Body of pancreas (tissue), 4 donors: ENCODE measurements at places on chromosomes 13 and 19.

GRCh38 chr19:13834244-13835069 lies 39.2 kb downstream of the ZSWIM4 start:
- no peak overlapping the region for H3K4me3 ChIP-seq
- H3K4me1 ChIP-seq: peaks cover 45% of the 10 kb centered on the region
- no peak overlapping the region for H3K27ac ChIP-seq
- no peaks in the 10 kb centered on the region for H3K27me3 ChIP-seq
- no peaks in the 10 kb centered on the region for H3K36me3 ChIP-seq

DNA sequence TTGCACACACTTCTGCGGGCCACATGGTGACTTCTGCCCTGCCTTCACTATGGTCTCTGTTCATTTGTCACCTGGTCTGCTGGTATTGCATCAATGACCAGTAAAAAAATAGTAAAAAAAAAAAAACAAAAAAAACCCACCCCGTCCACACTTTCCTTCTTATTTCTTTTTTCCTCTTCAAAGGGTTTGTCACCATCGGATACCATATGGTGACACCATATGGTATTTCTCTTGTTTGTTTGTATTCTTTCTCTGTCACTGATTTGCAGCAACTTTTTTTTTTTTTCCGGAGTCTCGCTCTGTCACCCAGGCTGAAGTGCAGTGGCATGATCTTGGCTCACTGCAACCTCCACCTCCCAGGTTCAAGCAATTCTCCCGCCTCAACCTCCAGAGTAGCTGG lies 26.2 kb upstream of the OR7C2 start:
- no peak overlapping the region for H3K27ac ChIP-seq
- H3K4me3 ChIP-seq: no peak overlapping the region
- no peak for DNase-seq
- no peaks in the 10 kb centered on the region for H3K4me1 ChIP-seq

- H3K27me3 ChIP-seq: no peaks in the 10 kb centered on the region
- no peak overlapping the region for H3K4me3 ChIP-seq
- no peak overlapping the region for H3K27ac ChIP-seq
- peaks cover 6% of the 10 kb centered on the region for H3K4me1 ChIP-seq
- no peak for DNase-seq
- no peaks in the 10 kb centered on the region for H3K36me3 ChIP-seq
These were observed 4.9 kb downstream of the PMIS2 start for GRCh38 chr19:35590875-35591274.

DNA sequence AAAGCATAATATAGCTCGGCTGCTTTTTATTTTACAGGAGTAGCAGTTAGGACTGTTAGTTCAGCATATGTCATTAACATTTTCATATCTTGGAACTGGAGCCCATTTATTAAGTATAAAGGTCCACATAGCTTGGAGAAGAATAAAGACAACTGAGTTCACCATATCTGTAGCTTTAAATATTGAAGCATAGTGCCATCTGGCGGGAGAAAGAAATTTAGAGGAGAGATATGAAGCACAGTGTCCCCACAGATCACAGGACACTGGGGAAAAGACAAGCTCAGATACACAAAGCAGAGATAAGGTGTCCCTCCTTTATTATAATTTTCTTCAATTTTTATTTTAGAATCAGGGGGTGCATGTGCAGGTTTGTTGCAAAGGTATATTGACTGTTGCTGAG lies 104.7 kb upstream of the FREM2 start:
- H3K4me1 ChIP-seq: no peaks in the 10 kb centered on the region
- no peak overlapping the region for H3K4me3 ChIP-seq
- no peaks in the 10 kb centered on the region for H3K27me3 ChIP-seq
- no peak overlapping the region for H3K27ac ChIP-seq
- H3K36me3 ChIP-seq: no peaks in the 10 kb centered on the region
- peak; percentile 43 for DNase-seq

DNA sequence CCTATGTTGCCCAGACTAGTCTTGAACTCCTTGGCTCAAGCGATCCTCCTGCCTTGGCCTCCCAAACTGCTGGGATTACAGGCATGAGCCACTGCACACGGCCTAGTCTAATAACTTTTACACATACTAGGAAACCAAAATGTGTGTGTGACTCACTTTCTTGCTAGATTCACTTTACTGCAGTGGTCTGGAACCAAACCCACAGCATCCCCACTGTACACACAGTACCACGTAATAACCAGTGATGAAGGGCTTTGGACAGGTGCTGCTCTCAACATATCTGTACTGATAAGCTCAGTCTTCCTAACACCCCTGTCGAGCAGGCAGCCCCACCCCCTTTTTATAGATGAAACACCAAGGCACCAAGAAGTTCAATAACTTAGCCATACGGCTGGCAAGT lies 5.1 kb downstream of the DNMT1 start:
- peaks cover 11% of the 10 kb centered on the region for H3K4me1 ChIP-seq
- H3K27me3 ChIP-seq: no peaks in the 10 kb centered on the region
- H3K27ac ChIP-seq: no peak overlapping the region
- H3K36me3 ChIP-seq: no peaks in the 10 kb centered on the region
- H3K4me3 ChIP-seq: no peak overlapping the region
